GF-D8 (cell line): ENCODE measurements at places on chromosomes 12 and 14.

GRCh38 chr12:110286623-110287022, 5.6 kb downstream of the ATP2A2 start:
- no peak for DNase-seq

DNA sequence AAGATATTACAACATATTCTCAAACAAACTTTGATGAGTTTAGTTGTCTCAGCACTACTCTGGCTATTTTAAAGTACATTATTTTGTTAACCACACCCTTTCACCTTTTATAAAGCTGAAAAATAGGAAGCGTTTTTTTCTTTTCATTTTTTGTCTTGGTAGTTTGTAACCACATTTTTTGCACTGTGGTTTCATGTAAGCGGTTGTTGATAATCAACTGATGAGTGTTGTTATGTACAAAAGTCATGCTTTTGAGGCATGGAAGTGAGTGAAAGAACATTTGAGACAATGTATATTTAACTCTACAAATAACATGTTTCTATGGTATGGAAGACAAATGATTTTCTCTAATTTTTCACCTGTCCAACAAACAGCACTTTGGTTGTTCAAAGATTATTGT, 52.1 kb upstream of the ATP2B1 start:
- no peak for DNase-seq

DNA sequence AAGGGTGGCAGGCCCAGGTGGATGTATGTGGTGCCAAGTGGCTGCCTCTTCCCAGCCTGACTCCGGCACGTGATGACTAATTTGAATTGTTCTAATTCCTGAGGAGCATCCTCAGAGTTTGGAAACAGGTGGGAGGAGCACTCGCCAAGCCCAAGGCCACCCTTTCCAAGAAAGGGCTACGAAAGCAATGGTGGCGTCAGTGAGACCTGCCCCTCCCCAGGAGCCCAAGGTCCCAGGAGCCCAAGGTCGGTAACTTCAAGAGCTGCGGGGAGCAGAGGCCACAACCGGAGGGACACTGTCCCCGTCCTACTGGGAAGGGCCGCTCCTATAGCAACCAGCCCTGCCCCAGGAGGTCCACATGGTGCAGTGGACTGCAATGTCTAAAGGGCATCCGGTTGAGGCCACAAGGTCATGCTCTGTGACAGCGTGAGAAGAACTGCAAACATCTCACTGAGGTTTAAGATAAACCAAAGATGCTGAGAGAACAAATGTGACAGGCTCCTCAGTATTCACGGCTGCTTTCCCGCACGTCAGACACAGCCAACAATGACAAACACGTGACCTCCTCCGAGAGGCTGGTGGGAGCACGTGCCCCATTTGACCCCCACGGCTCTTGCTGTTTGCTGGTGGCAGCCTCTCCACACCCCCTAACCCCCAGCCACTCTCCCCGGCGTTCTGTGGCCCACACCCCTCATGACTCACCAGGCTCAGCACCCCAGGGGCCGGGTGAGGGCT, 79.6 kb downstream of the ITPK1 start:
- no peak for DNase-seq

DNA sequence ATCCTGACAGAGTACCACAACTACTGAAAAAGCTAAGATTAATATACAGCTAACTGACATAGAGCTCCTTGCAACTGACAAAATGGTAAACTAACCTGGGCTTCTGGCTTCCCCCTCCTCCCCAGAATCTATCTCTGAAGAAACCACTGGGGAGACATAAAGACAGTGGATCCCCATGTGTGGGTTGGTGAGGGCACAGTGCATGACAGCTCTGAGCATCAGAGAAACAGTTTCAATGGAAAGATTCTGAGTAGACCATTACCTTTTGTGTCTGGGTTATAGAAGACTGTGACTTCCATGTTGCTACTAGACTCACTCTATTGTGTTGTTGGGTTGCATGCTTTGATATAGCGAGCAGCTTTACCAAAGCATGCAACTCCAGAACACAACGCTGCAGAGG, 247.4 kb downstream of the EFCAB11 start:
- DNase-seq, result no peak

- no peak for DNase-seq
Observed at GRCh38 chr12:80099259-80099658, at the start of gene OTOGL. OTOGL (plus strand) TSS chr12:80099537; CDS start chr12:80209432, 109,895 bp downstream.

DNA sequence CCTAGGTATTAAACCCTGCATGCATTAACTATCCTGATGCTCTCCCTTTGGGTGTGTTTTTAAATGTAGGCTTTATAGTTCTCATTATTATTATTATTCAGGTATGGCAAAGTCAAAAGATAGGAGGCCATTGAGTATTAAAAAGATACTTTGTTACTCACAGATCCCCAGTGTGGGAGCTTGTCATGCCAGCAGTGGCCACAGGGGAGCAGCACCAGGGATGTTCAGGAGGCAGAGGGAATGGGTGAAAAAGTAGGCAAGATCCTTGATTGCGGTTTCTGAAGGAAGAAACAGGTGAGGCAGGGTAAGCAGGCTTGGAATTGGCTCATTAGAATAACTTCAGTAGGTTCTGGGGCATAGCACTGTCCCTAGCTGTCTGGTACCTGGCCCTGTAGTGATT, 382.2 kb downstream of the MED13L start:
- no peak for DNase-seq

GRCh38 chr14:102424923-102425322, 62.2 kb downstream of the TECPR2 start:
- DNase-seq, result no peak

DNA sequence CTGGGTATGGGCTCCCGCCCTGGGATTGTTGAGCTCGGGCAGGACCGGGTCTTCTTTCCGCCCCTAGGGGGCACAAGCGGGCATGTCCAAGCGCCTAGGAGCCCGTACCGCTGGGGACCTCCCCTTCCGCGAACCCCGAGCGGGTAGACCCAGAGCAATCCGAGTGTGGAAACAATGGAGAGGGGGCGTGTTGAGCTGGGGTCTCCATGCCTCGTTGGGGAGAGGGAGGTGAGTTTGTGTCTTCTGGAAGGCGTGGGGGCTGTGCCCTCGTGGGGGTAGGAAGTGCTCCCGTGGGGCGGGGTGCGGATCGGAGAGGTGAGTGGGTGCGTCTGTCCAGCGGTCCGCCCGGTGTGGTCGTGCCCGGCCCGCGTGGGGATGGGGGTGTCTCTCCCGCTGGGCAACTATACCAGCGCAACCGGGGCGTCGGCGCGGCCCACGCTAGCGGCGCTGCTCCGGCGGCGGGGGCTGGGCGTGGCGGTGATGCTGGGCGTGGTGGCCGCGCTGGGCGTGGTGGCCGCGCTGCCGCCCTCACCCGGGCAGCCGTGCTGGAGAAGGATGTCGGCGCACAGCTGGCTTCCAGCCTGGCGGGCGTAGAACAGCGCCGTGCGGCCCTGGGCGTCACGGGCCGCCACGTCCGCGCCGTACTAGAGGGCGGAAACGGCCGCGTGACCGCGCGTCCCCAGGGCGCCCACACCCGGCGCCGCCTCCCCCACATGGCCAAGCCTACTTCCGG, 12.2 kb downstream of the AGAP2 start:
- no peak for DNase-seq

- DNase-seq, result no peak
Observed at GRCh38 chr12:11677752-11678151, 28.3 kb downstream of the ETV6 start.

DNA sequence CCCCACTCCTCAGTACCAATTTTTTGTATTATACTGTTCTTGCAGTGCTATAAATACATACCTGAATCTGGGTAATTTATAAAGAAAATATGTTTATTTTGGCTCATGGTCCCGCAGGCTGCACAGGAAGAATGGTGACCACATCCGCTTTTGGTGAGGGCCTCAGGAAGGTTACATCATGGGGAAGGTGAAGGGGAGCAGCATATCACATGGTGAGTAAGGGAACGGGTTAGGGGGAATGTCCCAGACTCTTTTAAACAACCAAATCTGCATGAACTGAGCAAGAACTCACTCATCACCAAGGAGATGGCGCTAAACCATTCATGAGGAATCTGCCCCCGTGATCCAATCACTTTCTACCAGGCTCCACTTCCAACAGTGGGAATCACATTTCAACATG, 40.0 kb downstream of the OSBPL8 start:
- peak; percentile 96 for DNase-seq

DNA sequence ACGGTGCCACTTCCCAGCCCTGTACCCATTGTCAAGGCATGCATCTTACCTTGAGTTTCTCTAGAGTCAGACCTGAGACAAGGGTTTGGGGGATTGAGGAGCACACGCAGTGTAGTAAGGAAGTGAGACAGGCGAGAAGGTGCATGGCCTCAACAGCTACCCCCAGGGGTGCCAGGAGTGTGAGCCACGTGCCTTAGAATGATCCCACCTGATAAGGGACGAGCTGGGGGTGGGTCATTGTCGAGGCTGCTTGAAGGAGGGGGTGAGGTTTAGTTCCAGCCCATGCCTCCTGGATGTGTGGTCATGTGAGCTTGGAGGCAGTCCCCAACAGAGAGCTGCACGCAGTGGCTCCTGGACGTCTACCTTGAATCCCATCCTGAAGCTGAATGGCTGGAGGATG, 320.5 kb downstream of the VRK1 start:
- DNase-seq, result no peak

DNA sequence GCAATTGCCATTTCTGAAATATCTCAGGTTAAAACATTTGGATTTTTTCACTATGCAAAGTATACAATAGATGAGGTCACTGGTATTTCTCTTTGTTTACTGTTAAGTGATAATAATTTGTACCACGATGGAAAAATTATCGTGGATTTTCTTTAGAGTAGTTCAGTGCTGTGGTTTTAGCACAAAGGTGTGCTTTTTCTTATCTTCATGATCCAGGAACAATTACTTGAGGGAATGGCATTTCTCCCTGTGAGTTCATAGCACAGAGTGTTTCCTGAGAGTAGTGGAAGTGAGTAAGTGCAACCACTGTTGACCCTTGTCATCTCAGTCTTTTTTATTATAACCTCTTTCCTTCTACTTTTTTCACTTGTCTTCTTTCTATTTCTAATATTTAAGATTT, 86.8 kb downstream of the FGD4 start:
- no peak for DNase-seq

- no peak for DNase-seq
Observed at GRCh38 chr14:38197001-38197783, 10.5 kb upstream of the SSTR1 start.

- no peak for DNase-seq
Observed at GRCh38 chr12:121799156-121799841, 4.5 kb upstream of the SETD1B start.

GRCh38 chr12:8644345-8645248, 18.0 kb downstream of the MFAP5 start:
- no peak for DNase-seq

- DNase-seq, result no peak
Observed at GRCh38 chr12:33596061-33596460, 156.4 kb upstream of the SYT10 start.

DNA sequence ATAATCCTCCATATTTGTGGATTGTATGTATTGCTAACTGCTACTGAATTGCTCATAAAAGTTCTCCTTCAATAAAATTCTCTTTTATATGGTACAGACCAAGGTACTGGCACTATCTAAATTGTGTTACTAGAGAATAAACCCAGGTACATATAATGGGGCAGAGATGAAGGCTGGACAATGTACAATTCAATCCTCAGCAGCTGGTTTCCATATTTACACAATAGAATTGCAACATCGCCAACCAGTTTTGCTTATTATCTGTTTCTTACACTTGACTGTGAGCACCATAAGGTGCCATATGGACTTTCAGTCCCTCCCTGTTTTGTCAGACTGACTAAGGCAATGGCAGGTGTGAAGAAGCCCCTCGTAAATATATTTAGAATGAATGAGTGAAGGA, 18.1 kb downstream of the KITLG start:
- DNase-seq, result no peak

DNA sequence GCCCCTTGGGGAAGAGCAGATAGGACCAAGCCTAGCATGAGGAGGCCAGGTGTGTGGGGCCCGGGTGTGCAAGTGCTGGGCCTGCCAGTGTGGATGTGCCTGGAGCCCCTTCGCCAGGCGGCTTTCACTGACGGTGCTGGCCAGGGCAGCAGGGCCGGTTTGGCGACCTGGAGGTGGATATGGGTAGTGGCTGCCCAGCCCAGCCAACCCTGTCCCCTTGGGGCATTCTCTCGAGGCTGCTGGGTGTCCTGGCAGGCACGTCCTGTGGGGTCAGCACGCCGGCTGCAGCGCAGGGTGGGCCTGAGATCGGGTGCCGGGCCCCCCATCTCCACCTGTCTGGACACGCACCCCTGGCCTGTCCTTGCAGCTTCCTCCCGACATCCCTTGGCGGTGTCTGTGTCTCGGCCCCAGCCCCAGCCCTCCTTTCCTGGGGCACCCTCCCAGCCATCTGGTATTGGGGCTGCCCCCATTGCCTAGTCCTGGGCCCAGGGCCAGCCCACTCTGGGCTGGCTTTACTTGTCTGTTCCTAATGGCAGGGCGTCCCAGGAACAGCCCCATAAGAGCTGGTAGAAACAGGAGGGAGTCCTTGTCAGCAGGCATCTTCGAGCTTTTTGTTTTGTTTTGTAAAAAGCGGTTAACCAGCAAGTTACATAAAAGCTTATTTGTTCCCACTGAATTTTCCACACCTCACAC, 7.2 kb upstream of the CRIP2 start:
- DNase-seq, result no peak

GRCh38 chr12:116337312-116337711, 59.8 kb upstream of the MED13L start:
- DNase-seq, result no peak

DNA sequence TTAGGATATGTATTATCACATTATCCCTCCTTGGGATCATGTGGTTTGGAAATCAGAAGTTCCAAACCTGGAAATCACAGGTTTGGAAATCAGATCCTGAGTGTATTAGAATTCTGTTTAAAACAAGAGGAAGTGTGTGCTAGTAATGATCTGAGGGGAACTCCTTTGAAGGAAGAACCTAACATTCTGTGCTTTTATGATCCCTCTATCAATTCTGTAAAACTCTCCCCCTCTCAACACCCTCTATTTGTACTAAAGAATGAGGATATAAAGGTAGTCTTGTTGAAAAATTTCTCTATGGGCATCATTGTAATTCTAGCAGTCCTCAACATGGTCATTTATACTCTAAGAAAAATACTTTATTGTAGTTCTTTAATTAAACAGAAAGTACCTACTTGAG, 97.4 kb downstream of the SRGAP1 start:
- DNase-seq, result no peak

GRCh38 chr12:29990971-29991370, 207.2 kb upstream of the TMTC1 start:
- no peak for DNase-seq

DNA sequence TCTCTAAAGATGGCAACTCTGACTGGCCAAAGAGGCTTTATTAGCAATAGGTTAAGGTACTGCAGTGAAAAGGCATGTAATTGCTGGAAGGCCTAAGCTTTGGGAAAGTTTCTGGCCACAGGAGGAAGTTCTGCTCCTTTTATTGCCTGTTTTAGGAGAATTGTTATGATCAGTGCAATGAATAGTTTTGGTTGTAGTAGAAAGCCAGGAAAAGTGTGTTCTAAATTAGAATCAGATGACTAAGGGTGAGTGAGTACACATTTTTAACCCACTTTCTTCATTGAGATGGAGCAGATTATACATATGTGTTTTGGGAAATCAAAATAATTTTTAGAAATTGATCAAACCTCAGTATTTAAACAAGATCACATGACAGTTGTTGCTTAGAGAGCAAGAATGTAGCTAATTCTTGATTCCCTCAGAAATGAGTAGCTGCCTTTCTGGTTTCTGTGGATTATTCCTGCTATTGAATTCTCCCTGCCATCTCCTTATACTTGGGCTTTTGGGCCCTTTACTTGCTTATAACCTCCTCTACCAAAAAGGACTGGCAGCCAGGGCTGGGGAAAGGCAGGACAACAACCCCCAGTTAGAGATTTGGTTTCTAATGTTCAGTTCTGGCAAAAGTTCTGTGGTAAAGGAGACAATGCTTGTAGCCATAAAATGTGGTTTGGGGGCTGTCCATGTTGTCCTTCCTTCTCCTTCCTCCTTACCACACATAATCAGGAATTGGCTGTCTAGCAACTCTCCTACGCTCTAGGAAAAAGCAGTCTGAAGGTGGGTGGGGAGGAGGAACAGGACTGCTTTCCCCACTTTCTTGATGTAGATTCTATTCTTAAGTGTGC, 217.1 kb downstream of the SLC38A4 start:
- no peak for DNase-seq
